Astrocyte (in vitro differentiated cells and primary cell): ENCODE measurements at places on chromosomes 11 and 22.

- DNase-seq, result no peak
These were observed 56.4 kb downstream of the MN1 start for GRCh38 chr22:27745154-27745553.

- DNase-seq, result peak; percentile 23
These were observed 740.9 kb downstream of the NTM start for GRCh38 chr11:132111316-132111715.

GRCh38 chr11:16543642-16544041 is 187.3 kb upstream of the SOX6 start:
- DNase-seq, result no peak

DNA sequence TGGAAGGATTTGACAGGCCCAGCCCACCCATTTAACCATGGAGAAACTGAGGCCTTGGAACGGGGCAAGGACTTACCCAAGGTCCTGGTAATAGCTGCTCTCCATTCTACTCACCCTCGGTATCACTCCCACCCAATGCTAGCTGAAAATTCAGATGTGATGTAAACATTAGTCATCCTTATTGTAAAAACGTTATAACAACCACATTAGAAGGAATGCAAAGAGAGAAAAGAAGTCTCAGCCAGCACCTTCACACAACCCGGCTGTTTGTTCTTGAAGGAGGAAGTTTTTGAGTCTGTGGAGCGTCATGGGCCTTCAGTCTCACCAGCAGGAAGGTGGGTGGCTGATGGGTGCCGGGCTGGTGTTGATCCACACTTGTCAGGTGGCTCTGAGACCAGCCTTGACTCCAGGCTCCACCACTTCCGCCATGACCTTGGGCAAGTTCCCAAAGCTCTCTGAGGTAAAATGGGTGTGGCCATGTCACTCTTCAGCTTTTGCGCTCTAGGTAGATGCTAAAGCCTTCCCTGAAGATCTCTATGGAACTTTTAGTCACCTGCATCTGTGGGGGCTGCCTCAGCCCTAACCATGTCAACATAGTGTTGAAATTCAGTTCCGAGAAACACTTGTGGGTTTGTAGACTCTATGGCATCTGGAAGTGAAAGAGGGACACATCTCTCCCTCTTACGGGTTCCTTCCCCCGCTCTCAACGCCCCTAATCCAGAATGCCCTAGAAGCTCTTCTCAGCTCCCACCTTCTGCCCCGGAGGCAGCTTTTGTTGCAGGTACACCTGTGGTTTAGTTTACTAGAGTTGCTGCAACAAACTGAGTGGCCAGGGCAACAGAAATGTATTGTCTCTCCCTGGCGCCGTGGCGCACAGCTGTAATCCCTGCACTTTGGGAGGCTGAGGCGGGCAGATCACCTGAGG is 14.8 kb downstream of the CD6 start:
- peak; percentile 38 for DNase-seq

DNA sequence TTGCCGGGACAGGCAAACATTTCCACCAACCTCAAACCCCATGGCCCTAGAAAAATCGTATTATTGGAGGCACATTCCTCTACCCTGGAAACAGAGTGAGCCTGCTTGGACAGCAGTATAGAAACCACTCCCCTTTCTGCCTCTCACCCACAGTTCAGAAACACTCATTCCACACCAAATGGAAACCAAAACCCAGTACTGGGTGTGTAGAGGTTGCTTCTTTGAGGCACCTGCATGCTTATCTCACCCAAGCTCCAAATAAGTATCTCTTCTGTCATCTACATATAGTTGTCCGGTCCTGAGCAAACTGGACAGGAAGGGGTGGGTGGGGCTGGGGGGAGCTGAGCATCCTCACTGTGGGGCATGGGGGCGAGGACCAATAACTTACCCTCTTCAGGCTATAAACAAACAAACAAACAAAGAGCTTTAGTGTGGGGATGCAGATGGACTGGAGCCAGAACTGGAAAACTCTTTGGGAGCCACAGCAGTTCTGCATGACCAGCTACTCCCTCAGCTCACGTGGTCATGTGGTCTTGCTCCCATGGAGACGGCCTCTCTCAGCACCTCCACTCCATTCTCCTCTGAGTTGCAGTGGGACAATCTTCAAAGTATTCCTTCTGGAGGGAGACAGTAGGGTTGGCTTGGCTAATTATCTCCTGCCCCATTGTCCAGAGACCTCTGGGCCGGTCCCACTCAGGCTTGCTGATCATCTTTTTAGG is 1.0 kb upstream of the PLAAT2 start:
- DNase-seq, result no peak

DNA sequence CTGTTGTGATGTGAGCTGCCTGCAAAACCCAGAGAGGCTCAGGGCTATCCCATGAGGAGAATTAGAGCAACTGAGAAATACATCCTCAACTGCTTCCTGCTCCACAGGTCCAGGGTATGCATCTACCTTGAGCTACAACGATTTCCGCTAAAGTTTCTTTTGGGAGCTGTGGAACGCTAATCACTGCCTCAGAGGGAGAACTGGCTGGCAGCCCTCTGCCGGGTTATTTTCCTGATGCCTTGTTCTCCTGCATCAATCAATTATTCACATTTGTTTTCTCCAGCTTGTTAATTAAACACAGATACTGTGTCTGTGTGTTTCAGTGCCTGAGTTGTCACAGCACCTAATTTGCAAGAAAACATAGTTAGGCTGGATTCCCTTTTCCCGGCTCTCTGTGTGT is 211.1 kb upstream of the PLET1 start:
- no peak for DNase-seq

DNA sequence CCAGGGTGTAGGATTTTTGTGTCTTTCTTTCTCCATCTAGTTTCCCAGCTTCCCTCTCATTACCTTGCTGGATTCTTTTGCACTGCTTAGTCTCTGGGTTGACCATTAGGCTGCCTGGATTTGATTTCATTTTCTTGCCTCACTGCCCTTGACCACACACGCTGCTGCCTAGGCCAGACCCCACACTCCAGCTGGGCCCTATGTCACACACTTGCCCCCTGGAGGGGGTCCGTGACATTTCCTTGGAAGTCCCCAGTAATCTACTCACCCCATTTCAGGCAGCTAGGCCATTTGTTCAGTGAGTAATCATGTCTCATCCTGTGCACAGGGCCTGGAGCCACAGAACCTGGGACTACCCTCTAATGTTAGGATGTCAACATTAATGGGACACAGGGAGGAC is 81.9 kb upstream of the SPON1 start:
- no peak for DNase-seq

DNA sequence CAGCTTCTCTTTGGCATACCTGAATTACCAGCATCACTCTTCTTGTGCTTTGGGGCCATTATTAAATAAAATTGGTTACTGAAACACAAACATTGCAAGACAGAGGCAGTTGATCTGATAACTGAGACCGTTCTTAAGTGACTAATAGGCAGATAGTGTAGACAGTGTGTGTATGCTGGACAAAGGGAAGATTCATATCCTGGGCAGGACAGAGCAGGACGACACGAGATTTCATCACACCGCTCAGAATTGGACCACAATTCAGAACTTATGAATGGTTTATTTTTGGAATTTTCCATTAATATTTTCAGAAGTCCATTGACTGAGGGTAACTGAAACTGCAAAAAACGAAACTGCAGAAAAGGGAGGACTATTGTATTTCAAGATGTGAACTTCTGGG is 68.6 kb downstream of the LDLRAD3 start:
- peak; percentile 26 for DNase-seq

DNA sequence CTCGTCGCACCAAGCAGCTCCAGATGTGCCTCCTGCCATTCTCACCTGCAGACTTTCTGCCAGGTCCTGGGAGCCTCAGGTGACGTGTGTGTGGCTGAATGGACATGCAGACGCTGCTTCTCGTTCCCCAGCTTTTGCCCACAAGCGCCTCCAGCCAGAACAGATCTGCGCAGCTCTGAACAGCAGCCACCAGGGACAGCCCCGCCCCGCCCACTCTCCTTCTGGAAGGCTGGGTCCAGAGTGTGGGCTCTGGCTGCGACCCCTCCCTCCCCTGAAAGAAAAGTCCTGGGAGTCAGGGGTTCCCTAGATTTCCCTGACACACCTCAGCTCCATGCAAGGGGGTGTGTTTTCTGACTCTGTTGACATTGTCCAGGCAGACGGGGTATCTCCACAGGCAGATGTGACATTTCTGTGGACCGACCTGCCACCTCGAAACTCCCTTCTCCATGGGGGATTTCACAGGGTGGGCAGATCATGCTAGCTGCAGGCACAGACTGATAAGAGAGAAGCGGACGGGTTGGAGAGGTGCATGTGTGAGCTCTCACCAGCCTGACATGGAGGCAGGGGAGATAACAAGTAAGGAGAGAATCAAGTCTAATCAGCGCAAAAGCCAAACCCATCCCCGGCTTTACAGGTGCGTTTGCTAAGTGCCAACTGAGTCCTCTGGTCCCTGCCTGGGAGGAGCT is 19.8 kb downstream of the SLCO2B1 start:
- no peak for DNase-seq

GRCh38 chr22:20002128-20002527 is 14.5 kb downstream of the ARVCF start:
- no peak for DNase-seq

GRCh38 chr11:127138613-127139012 is 138.0 kb upstream of the KIRREL3 start:
- no peak for DNase-seq

GRCh38 chr11:122874991-122875390 is 7.6 kb upstream of the JHY start:
- no peak for DNase-seq

DNA sequence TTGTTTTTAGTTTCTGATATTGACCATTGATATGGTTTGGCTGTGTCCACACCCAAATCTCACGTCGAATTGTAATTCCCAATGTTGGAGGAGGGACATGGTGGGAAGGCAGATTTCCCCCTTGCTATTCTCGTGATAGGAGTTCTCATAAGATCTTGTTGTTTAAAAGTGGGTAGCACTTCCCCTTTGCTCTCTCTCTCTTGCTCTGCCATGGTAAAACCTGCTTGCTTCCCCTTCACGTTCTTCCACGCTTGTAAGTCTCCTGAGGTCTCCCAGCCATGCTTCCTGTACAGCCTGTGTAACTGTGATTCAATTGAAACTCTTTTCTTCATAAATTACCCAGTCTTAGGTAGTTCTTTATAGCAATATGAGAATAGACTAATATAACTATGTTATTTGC is 203.6 kb upstream of the CHORDC1 start:
- no peak for DNase-seq

DNA sequence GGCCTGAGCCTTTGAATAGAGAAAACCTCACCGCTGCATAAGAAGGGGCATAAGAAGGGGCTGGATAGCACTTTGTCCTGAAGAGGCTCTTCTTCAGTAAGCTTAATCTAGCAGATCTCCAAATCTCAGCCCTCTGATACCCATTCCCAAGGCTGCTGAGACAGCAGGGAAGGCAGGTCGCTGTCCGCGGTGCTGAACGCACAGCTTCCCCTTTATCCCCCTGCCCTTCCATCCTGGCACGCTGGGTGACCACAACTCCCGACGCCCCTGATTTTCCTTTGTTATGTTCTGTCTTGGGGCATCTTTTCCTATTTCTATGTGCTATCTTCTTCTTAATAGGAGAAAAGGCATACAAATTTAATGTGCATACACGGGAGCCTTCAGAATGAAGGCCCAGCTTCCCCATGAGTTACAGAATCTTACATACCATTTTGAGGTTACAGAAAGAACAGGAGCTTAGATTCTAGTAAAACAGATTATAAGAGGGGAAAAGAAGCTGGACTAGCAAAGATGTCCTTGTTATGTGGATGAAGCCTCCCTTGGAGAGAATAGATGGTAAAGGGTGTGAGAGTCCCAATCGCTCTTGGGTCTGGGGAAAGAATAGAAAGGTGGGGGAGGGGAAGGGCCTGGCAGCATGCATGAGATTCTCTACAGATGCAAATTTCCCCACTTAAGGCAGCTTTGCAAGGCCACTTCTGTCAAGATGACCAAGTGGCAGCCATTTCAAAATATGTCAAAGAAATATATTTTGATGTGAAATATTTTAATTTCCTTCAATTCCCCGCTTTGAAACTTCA is 5.7 kb upstream of the SULT4A1 start:
- peak; percentile 47 for DNase-seq

- DNase-seq, result no peak
These were observed 12.5 kb upstream of the TP53I11 start for GRCh38 chr11:44963136-44963535.

GRCh38 chr11:39190751-39191150 is 2268.7 kb downstream of the LRRC4C start:
- no peak for DNase-seq

GRCh38 chr11:126450806-126451205 is 95.3 kb downstream of the ST3GAL4 start:
- DNase-seq, result no peak

GRCh38 chr11:104148074-104148473 is 15.9 kb downstream of the PDGFD start:
- DNase-seq, result peak; percentile 40

GRCh38 chr11:111310088-111310487 is 11.7 kb downstream of the POU2AF3 start:
- no peak for DNase-seq

GRCh38 chr11:61160487-61161189 is 588 bp downstream of the VPS37C start:
- DNase-seq, result no peak

GRCh38 chr11:79546351-79546750 is 105.5 kb upstream of the TENM4 start:
- no peak for DNase-seq

DNA sequence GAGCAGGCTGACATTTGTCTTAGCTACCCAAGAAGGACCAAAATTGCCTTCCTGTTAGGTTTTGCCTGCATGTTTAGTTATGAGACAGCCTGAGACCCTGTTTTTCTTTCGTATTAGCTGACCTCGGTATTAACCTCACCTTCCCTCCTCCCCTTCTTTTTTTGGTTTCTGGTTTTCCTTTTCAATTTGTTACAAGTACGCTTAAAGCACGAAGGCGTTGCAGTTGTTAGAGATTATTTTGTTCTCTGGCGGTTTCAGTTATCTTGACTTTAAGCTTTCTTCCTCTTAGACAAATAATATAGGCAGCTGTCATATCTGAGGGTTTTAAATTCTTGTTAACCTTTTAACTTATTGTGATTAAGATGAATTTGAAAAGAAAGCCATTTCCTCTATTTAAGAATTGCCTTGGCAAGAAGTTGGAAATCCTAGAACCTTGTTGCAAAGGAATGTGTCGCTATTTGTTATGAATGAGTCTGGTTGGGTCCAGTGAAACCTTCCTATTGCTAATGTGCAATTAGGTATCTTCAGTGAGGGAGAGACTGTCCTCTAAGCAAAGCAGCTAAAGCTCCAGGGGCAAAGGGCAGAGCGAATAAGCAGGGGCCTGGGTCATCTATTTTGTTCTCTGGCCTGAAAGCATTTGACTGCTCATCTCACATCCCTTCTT is 45.7 kb downstream of the PACS1 start:
- peak; percentile 72 for DNase-seq

DNA sequence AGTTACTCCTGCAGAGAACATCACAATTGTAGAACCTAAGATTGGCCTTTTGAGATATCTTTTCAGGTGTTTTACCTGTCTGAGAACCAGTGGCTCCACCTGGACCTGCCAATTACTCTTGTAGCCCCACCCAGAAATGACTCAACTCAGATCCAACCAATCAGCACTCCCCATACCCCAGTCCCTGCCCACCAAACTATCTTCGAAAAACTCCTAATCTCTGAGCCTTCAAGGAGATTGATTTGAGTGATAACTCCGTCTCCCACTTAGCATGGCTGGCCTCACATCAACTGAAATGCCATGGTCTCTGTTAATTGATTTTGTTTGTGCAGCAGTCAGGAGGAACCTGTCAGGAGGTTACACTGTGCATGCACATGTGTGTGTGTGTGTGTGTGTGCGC is 103.6 kb downstream of the MTNR1B start:
- no peak for DNase-seq
